HCT116 (cell line): ENCODE measurements at places on chromosomes 3 and 15. TPM values are rescaled to one million over a fixed set of nuclear protein-coding genes. Genes with fewer than 3 reads are reported as not detected.
A peak's percentile ranks its signal among the peaks of the same experiment; 100 is the strongest.

The COL6A5 gene
- not detected for total RNA-seq

DNA sequence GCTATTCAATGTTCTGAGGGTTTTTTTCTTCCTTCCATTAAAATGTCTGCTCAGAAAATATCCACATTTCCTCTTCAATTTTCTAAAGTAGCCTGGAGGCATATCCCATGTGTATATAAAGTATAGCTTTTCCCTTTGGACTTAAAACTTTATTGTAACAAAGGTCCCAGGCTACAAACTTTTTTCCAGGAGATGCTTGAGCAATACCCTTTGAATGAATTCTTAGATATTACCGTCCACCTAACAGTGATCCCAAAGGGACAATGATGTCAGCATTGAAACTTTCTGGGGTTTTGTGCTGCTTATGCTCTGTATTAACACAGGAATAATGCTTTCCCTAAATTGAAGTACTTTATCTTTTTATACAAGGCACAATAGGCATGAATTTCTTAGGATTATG is 525.2 kb downstream of the CADM2 start:
- H3K27me3 ChIP-seq: no peaks in the 10 kb centered on the region
- H3K4me3 ChIP-seq: no peak overlapping the region
- no peaks in the 10 kb centered on the region for H3K4me1 ChIP-seq
- H3K27ac ChIP-seq: no peak overlapping the region

DNA sequence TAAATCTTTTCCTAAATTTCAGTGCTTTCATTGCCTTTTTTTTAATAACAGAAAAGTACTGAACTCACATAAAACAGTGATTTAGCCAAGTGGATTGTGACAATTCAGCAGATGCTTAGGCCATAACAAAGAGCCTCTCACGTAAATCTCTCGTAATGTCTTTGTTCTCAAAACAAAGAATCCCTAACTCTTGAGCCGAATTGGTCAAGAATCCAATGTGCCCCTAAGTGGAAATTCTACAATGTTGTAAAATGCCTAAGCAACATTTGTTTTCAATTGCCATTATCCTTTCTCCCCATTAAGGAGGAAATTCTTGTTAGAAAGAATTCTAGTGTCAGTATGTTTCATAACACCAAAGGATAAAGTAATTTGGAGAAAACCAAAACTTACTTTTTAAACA is 235.7 kb upstream of the THBS1 start:
- no peaks in the 10 kb centered on the region for H3K27me3 ChIP-seq
- DNase-seq: no peak
- no peak overlapping the region for H3K27ac ChIP-seq

- no peak overlapping the region for H3K4me3 ChIP-seq
- H3K36me3 ChIP-seq: no peaks in the 10 kb centered on the region
- H3K4me1 ChIP-seq: no peaks in the 10 kb centered on the region
- no peak overlapping the region for H3K27ac ChIP-seq
These were observed 357.0 kb downstream of the NR2F2 start for GRCh38 chr15:96687388-96688107.

DNA sequence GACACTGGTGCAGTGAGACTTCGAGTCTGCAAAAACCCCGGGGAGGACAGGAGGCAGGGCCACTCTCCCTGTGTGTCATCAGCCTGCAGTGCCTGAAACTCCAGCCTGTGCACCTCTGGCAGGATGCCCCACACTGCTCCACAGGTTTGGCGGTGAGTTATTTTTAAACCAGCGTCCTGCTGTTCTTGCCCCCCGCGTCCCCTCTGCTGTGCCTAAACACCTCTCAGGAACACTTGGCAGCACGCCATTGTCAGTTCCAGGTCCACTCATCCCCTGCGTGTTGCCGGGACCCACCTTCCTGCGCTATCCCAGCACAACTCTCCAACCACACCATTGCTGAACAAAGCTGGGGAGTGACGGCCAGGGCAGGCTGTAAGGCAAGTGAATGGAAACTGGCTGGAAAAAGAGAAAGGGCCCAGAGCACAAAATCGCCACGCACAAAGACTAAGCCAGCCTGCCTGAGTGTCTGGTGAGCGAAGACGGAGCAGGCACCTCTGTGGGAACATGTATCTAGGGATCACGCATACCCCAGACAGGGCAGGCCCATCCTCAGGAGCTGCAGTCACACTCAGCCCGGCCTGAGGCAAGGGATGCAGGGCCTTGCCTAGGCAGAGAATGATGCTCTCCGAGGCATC is 3.1 kb upstream of the PLA2G4F start:
- no peaks in the 10 kb centered on the region for H3K27me3 ChIP-seq
- peaks cover 35% of the 10 kb centered on the region for H3K36me3 ChIP-seq
- DNase-seq: no peak
- no peak overlapping the region for H3K4me3 ChIP-seq
- H3K4me1 ChIP-seq: 0 out of 2 replicates have a peak, but pooled peaks cover 5% of the 10 kb centered on the region

- H3K27ac ChIP-seq: no peak overlapping the region
- DNase-seq: no peak
- H3K4me1 ChIP-seq: no peaks in the 10 kb centered on the region
- H3K27me3 ChIP-seq: no peaks in the 10 kb centered on the region
- no peaks in the 10 kb centered on the region for H3K36me3 ChIP-seq
These were observed 227.3 kb upstream of the BCHE start for GRCh38 chr3:166064476-166064875.

GRCh38 chr3:191220908-191221307 is 21.9 kb downstream of the OSTN start:
- H3K4me1 ChIP-seq: no peaks in the 10 kb centered on the region
- H3K36me3 ChIP-seq: no peaks in the 10 kb centered on the region
- H3K4me3 ChIP-seq: no peak overlapping the region
- H3K27ac ChIP-seq: no peak overlapping the region
- peak; percentile 12 for DNase-seq

DNA sequence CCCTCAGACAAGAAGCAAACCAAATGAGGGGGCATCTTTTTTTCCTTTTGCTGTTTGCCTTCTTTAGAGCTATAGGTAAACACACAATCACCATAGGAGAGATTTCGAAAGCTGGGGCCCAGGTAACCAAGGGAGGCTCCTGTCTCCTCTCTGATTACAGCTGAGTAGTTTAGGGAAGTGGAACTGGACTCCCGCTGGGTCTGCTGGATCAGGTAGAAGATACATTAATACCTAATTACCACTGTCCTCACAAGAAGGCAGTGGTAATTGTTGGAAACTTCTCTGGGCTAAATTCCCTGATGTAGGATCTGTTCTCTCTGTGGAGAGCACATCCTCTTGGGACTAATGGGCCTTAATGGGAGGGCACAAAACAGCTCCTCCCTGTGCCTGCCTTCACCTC is 32.7 kb downstream of the HDC start:
- no peaks in the 10 kb centered on the region for H3K36me3 ChIP-seq
- no peaks in the 10 kb centered on the region for H3K4me1 ChIP-seq
- no peak overlapping the region for H3K27ac ChIP-seq
- no peaks in the 10 kb centered on the region for H3K27me3 ChIP-seq
- H3K4me3 ChIP-seq: no peak overlapping the region

DNA sequence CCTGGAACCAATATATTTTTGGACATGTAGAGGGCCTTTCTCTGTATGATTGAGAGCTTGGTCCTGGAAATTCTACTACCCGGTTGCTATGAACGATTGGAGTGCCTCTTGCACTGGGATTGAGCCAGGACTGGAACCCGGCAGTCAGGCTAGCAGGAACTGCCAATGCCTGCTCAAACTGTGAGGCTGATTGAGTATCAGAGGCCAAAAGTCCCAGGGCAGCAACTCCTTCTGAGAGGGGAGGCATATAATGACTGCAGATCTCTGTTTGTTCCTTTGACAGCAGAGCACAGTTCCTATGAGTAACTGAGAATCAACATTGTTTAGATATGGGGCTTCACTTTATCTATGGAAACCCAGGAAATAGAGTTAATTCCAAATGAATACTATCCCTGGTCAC is 12.9 kb downstream of the IQCH start:
- no peaks in the 10 kb centered on the region for H3K27me3 ChIP-seq
- H3K4me1 ChIP-seq: no peaks in the 10 kb centered on the region
- no peaks in the 10 kb centered on the region for H3K36me3 ChIP-seq
- no peak for DNase-seq
- H3K27ac ChIP-seq: no peak overlapping the region

GRCh38 chr3:79845546-79845945 is 77.7 kb upstream of the ROBO1 start:
- no peaks in the 10 kb centered on the region for H3K36me3 ChIP-seq
- no peak for DNase-seq
- H3K27me3 ChIP-seq: no peaks in the 10 kb centered on the region
- no peaks in the 10 kb centered on the region for H3K4me1 ChIP-seq
- no peak overlapping the region for H3K27ac ChIP-seq

DNA sequence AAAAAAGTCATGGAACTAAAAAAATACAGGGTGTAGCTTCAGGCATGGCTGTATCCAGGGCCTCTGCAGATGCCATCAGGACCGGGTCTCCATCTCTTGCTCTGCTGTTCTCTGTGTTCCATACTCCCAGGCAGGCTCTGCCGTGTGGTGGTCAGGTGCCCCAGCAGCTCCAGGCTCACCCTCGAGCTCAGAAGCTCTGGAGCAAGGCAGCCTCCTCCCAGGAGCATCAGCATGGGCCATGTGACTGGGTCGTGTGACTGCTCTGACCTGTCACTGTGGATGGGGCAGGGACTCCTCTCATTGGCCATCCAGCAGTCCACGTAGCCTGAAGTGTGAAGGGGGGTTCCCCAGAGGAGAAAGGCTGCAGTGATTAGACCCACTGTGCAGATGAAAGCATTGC is 8.5 kb downstream of the FBLN2 start:
- DNase-seq: no peak
- no peak overlapping the region for H3K4me3 ChIP-seq
- H3K27ac ChIP-seq: no peak overlapping the region

DNA sequence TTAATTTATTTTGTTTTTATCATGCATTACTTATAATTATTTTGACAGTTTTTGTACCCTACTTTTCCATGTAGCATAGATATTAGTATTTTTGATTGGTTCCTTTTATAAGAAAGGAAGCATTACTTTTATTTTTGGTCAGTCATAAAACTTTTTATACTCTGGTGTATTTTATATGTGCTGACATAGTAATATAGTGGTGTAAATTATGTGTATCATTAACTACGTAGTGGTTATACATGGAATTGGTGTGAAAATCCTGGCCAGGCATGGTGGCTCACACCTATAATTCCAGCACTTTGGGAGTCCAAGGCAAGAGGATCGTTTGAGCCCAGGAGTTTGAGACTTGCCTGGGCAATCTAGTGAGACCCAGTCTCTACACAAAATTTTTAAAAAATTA is 18.8 kb upstream of the NIPA2 start:
- H3K4me1 ChIP-seq: no peaks in the 10 kb centered on the region
- peaks cover 12% of the 10 kb centered on the region for H3K36me3 ChIP-seq
- no peak for DNase-seq

DNA sequence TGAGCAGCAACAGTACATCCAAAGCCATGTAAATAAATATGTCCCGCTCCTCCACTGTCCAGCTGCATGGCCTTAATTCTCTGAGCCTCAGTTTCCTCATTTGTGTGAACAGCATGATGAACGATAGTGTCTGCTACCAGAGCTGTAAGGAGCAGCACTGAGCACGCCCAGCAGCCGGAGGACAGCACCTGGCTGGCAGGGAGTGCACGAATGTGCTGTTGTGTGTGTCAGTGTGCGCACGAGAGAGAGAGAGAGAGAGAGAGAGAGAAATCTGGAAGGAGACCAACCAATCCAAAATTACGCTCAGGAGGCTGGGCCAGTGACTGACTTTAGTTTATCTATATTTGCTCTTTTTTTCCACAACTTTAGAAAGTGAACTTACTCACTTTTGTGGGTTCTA is 26.6 kb upstream of the PLXNA1 start:
- H3K4me1 ChIP-seq: no peaks in the 10 kb centered on the region
- no peaks in the 10 kb centered on the region for H3K27me3 ChIP-seq
- no peak for DNase-seq
- H3K4me3 ChIP-seq: no peak overlapping the region
- H3K27ac ChIP-seq: no peak overlapping the region
- no peaks in the 10 kb centered on the region for H3K36me3 ChIP-seq

DNA sequence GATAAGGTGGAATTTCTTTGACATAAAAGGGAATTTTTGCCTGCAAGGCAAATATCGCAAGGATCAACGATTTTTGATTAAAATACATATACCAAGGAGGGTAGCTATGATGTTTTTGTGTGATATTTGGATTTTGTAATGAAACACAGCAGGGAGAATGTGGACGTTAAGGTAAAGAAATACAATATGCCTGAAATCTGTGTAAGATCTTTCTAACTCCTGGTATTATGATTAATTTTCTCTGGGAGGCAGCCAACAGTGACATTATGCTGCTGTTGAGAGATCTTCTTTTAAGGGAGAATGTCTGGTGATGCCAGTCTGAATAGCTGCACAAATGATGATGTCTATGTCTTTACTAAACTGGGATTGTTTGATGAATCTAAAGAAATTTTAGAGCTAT is 972.2 kb downstream of the SQOR start:
- no peak overlapping the region for H3K4me3 ChIP-seq
- H3K4me1 ChIP-seq: no peaks in the 10 kb centered on the region
- DNase-seq: no peak
- no peaks in the 10 kb centered on the region for H3K27me3 ChIP-seq
- H3K27ac ChIP-seq: no peak overlapping the region

- no peak overlapping the region for H3K27ac ChIP-seq
- H3K27me3 ChIP-seq: no peaks in the 10 kb centered on the region
- no peaks in the 10 kb centered on the region for H3K36me3 ChIP-seq
- no peak overlapping the region for H3K4me3 ChIP-seq
- no peaks in the 10 kb centered on the region for H3K4me1 ChIP-seq
- no peak for DNase-seq
These were observed 880.1 kb downstream of the PDCD6IP start for GRCh38 chr3:34678575-34678974.

DNA sequence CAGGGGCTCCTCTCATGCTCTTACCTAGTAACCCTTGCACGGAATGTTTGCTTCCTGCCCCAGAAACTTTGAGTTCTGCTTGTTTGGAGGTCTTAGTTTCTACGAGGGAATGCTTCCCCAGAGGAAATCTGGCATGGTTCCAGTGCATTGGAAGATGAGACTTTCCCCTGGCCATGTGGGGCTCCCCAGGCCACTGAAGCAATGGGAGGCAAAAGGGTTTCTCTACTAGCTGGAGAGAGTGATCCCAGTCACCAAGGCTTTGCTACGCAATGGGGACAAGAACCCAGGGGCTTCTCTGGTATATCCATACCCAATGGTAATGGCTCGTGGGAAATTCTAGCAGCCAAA is 44.2 kb upstream of the RPL32 start:
- H3K4me1 ChIP-seq: no peaks in the 10 kb centered on the region
- peaks cover 21% of the 10 kb centered on the region for H3K27me3 ChIP-seq
- no peaks in the 10 kb centered on the region for H3K36me3 ChIP-seq
- no peak for DNase-seq
- no peak overlapping the region for H3K4me3 ChIP-seq
